ENCODE measurements at places on chromosomes 5 and 9.

GRCh38 chr9:107336718-107337360 is 53.8 kb downstream of the RAD23B start:
- DNase-seq: no peak

- no peak for DNase-seq
Observed at GRCh38 chr9:98880311-98881015, 63.2 kb upstream of the COL15A1 start.

GRCh38 chr5:108125771-108126511 is 256.0 kb downstream of the FBXL17 start:
- no peak for DNase-seq

DNA sequence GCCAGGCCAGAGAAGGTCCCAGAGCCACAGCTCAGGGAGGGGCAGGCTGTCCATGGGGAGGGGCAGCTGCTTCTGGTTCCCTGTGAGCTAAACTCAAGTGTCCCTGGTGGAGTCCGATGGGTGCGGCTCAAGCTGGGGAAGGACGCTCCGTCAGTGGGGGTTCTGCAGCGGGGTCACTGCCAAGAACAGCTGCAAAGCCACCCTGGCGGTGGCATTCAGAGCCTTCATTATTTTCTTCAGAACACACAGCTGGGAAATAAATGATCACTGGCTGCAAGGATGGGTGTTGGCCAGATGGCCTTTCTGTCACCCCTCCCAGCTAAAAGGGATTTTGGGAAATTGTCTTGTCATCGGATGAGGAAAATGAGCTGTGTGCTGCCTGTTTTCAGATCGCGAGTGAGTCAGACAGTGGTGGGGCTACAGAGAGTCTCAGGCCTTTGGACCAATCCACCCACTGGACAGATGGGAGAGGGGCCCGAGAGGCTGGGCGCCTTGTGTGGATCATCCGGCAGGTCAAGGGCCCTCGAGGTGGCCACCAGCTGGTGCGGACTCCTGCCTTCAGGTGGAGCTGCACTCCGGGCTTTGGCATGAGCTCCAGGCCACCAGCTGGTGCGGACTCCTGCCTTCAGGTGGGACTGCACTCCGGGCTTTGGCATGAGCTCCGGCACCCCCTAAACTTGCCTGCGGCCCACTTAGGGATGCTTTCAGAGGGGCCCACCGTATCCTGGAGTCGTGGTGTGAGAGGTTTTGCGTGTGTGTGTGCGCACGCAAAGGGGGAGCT is 17.9 kb upstream of the GFPT2 start:
- DNase-seq: peak; percentile 71

- DNase-seq: no peak
Observed at GRCh38 chr9:122961139-122961538, 20.3 kb downstream of the RABGAP1 start.

- DNase-seq: no peak
Observed at GRCh38 chr9:134663753-134664415, 22.3 kb downstream of the COL5A1 start.

- no peak for DNase-seq
Observed at GRCh38 chr5:52786949-52787599, 642 bp upstream of the ITGA1 start.
